ENCODE measurements at places on chromosomes 4 and X.

GRCh38 chr4:44804301-44804700 is 77.9 kb upstream of the GNPDA2 start:
- no peak for DNase-seq

DNA sequence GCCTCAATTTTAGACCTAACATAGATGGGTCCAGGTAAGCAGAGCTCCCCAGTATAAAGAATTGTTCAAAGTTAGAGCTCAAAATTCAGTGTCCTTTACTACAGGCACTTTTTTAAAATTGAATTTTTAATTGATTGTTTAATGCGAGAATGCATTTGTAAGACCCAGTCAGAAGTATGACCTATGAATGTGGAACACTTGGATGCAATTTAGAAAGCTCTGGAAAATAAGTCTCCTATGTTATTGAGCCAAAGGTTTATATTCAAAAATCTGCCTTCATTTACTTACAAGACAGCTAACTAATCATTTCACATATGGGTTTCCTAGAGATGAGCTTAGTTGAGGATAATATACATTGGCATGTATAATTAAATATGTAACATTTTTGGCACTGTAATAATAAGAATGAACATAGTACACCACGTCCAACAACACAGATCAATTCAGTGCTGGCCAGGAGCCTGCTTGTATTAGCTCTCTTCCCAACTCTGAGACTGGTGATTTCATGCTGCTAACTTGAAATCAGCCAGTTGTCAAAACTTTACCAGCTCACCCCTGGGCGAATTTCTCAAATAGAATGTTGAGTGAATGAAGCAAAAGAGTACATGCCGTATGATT is 197.2 kb upstream of the NPY2R start:
- no peak for DNase-seq

- no peak for DNase-seq
These were observed 442.7 kb downstream of the RPA4 start for GRCh38 chrX:97326456-97326855.

- DNase-seq, result peak; percentile 22
These were observed 112.0 kb upstream of the TBL1X start for GRCh38 chrX:9352694-9353411.

GRCh38 chr4:97950836-97951235 is 192.4 kb downstream of the STPG2 start:
- no peak for DNase-seq

- no peak for DNase-seq
These were observed 9.6 kb upstream of the PPP3CA start for GRCh38 chr4:101356928-101357327.

- DNase-seq, result no peak
These were observed 52.9 kb upstream of the HPRT1 start for GRCh38 chrX:134407065-134407376.

DNA sequence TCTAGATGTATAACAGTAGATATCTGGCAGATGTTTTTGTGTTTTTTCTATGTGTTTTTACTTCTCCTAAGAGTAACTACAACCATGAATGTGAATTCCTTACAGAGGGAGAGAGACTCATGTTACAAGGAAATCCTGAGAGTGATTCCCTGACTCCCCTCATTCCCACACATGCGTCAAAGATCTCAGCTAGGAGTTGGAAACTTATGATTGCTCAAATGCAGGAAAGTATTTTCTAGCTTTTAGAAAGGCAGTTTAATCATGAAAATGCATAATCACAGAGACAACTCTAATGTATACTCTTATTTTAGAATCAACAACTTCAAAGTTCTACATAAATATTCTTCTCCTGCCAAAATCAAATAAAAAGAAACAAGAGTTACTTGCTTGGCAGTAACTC is 121.8 kb downstream of the PDE5A start:
- no peak for DNase-seq

DNA sequence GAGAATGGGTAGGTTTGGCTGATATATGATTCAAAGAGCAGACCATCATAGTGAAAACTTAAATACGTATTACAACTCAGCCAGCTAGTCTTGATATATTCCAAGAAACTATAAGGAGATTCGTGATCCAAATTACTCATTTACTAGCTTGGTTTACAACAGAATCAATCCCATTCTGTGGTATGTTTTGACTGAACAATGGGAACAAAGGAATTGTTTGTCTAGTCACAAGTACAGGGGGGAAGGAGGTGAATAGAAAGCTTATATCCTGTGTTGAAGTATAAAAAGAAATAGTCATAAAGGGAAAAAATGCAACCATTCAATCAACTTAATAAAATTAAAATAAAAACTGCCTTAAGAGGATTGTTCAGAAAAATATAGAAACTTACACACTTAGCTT is 17.0 kb downstream of the C4orf54 start:
- DNase-seq, result no peak

DNA sequence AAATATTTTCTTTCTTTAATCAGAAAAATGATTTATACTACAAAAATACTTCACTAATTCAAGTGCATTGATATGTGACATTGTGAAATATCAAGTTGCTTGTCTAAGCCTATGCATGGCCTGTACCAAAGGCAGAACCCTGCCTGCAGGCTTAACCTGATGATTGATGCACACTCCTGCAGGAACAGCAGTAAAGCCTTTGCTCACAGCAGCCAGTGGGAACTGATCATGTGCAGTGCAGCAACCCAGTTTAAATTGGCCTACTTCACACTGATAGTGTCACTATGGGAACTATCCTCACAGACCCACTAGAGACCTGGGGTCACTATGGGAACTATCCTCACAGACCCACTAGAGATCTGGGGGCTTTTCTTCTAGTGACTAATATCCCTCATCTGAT is 603.8 kb downstream of the RAPGEF2 start:
- no peak for DNase-seq

- no peak for DNase-seq
These were observed 1263.6 kb downstream of the C4orf33 start for GRCh38 chr4:130359542-130359941.

DNA sequence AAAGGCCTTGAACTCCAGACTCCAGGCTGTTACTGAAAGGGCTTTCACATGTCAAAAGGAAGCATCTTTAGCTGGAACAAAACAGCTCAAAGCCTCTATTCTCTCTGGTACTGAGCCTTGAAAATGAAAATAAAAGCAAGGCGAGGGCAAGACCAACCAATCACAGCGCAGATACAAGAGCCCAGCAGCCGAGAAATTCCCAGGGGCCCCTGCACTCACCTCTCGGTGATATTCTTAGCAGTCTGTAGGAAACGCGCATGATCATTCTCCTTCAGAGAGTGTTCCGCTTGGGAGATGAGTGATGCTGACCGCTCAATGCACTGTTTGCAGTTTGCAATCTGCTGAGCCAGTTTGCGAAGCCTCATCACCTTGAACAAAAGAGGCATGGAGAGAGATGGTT is 138.1 kb downstream of the MID1 start:
- no peak for DNase-seq

DNA sequence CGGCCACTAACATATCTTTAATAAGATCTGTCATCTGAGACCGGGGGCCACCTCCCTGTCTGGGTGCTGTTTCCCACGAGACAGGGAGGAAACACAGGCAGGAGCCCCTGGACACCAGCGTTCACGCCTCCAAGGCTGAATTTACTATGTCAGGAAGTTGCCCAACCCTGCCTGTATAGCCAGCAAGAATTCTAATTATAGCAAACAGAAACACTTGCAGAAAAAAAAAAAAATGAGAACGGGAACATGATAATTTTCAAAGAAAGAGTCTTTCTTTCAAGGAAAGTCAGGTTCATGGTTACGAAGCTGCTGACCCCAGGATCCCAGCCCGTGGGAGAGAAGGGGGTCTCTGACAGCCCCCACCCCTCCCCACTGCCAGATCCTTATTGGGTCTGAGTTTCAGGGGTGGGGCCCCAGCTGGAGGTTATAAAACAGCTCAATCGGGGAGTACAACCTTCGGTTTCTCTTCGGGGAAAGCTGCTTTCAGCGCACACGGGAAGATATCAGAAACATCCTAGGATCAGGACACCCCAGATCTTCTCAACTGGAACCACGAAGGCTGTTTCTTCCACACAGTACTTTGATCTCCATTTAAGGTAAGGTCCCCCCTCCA is at the start of gene IL3RA:
TSS of gene IL3RA (plus strand) at position 455 of the 613 bp plus-strand sequence. CDS start 4,981 bp downstream, outside the sequence.
- no peak for DNase-seq

DNA sequence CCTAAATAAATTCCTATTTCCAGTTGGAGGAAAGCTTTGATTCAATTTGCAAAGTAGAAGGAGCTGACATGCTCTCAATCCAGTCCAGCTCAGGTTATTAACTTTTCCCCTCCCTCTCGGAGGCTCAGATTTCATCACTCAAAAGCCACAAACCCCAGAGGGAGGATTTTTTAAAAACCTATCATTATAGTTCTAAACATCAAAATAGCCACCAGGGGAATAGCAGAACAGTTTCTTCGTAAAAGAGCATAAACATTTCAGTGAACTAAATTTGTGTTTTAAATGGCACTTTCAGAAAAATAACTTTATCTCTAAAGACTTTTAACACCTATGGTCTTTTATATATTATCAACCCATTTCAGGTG is 8.8 kb downstream of the GPRIN3 start:
- peak; percentile 0 for DNase-seq

GRCh38 chrX:2523911-2524310 is 23.1 kb upstream of the DHRSX start:
- no peak for DNase-seq

DNA sequence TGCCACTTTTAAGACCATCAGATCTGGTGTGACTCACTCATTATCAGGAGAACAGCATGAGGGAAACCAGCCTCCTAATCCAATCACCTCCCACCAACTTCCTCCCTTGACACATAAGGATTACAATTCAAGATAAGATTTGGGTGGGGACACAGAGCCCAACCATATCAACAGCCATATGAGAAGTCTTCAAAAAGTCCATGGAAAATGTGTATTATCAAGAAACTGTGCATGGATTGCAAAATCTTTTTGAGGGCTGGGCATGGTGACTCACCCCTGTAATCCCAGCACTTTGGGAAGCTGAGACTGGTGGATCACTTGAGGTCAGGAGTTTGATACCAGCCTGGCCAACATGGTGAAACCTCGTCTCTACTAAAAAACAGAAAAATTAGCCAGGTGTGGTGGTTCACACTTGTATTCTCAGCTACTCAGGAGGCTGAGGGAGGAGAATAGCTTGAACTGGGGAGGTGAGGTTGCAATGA is 17.8 kb upstream of the RPL39 start:
- no peak for DNase-seq

DNA sequence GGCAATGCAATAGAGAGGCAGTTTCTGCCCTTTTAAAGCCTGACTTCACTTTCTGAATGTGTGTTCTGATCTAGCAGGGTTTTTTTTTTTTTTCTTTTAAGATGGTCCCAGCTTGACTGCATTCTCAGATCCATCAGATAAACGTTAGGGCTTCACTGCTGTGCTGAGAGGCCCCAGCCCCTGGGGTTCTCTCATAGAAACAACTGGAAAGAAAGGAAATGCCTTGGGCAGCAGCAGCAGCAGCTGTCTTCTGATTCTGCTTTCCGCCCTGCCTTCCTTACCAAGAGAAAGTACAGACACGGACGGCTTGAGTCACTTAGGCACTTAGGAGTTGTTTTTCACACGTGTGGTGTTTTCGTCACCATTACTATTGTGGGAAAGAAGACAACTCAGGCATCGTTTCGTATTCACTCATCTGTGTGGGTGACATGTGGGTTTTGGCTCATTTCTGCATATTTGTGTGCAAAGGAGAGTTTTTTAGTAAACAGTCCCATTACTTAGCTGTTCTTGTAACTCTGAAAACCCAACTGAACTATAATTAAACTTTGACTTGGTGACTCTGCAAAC is 172.0 kb downstream of the PTTG2 start:
- peak; percentile 16 for DNase-seq

GRCh38 chr4:87856816-87857215 is 24.0 kb downstream of the MEPE start:
- no peak for DNase-seq

- DNase-seq, result no peak
These were observed 33.0 kb downstream of the SMARCA1 start for GRCh38 chrX:129490330-129490729.

GRCh38 chrX:12874581-12874980 is 7.7 kb downstream of the TLR7 start:
- no peak for DNase-seq

DNA sequence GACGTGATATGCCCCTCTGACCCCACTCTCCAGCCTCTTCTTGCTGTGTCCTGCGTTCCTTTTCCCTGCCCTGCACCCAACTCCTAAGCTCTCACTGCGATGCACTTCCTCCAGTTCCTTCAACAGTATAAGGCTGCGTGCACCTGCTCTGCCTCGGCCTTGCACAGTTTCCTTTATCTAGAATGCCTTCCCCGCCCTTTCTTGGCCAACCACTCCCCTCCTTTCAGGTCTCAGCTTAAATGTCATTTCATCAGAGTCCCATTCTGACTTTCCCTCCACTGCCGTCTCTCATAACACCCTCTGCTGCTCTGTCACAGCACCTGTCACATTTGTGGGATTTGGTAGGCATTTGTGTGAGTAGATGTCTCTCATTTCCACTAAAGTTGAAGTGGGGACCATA is 58.4 kb upstream of the NEIL3 start:
- no peak for DNase-seq

DNA sequence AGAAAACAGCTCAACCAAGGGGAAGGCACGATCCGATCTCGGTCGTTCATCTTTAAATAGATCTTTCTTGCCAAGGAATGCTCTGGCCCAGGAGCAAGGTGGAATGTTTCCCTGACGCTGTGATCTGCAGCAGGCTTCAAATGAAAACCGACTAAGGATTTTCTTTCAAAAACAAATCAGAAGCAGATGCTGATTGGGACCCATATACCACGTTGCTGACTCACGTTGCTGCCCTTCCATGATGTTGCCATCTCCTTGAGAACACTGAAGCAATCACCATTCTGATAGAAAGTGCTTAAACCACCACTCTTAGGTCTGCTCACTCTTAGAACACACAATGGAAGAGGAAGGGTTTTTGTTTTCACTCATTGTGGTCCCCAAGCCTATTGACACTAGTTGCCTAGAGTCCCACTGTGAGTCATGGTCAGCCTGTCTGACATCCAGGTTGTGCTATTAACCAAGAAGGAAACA is 26.1 kb downstream of the LAMTOR3 start:
- DNase-seq, result no peak

DNA sequence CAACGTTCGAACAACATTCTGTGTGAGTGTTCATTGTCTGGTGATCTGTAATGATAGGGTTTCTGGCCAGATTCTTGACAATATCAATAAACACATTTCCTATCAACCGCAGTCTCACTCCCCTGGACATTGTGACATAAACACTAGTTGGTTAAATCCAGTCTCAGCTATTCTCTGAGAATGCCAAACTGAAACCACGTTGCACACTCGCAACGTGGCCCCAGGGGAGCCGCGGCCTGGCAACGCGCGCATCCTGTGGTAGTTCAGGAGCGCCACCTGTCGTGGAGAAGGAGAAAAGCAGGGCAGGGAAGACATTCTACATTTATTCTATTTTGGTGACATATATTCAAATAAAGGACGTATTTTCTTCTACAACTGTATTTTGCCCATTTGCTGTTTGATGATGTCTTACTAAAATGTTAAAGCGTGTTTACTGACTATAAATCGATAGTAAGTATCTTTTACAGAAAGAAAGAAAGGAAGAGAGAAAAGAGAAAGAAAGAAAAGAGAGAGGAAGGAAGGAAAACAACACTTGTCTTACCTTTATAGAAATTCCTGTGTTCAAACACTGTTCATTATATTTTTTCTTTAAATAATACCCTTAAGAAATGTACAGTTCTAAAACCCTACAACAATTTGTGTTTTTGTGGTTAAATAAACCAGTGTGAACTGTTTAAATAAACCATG is 738.3 kb upstream of the FRG1 start:
- no peak for DNase-seq

Measured in activated CD4-positive, CD25-positive, alpha-beta regulatory T cell (primary cell).